NB4 (cell line): ENCODE measurements at places on chromosomes 12 and 14.

GRCh38 chr14:99075771-99076375 lies 196.1 kb downstream of the BCL11B start:
- peak; percentile 88 for DNase-seq

DNA sequence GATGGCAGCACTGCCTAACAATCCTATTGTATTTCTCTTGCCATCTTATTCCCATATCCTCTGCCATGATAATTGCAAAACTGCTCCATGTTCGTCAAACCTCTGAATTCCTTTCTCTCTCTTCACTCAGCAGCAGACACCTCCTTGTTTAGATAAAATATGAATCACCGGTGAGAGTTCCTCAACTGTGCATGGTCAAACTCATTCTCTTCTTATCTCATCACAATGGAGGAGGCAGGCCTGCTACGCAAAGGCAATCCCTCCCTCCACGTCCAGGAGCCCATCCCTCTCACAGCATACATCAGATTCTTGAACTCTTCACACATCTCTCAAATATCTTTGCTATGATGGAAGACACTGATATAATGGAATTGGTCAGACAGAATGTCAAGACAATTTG lies 90.1 kb upstream of the DAAM1 start:
- no peak for DNase-seq

GRCh38 chr14:58805605-58806409 lies 168.0 kb downstream of the DACT1 start:
- DNase-seq, result no peak

DNA sequence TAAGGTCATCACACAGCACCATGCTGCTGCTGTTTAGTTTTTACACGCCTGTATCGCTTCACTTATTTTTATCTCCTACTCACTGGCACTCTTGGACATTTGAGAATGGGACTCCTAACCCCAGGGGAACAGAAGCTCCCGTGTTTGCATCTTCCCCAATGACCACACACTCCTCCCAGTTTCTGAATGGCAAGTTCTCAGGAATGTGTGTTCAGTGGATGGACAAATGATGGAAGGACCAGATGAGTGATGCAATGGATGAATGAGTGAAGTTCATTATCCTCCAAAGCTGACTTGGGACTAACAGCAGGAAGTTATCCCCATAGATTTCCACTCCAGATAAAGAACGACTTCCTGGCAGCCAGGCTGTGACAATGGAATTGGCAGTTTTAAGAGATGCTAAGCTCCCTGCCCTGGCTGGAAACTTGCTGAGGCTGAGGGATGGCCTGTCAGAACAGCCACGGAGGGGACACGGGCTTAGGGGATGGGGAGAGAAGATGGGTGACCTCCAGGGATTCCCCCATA lies 231.5 kb downstream of the SLC15A4 start:
- DNase-seq, result no peak

DNA sequence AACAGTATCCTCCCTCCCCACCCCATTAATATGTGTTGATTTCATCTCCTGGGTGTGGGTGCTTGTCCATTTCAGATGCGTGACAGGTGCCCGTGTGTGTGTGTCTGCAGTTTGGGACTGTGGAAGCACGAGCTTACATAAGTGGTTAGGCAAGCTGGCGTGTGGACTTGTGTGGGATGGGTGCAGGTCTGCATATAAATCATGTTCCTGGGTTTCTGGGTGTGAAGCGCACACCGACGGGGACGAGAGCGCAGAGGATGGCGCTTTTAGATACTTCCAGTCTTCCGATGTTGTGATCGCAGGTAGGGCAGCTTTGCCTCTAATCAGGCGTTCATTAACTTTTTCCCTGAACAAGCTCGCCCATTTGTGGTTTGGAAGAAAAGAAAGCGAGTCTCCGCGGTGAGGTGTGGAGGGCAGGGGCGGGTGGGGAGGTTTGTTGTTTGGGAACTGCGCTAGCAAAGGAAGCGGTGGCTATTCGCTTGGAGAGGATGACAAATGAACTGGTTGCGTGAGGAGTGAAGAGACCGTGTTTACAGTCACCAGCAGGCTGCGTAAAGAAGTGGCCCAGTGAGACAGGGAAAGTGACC lies 865 bp downstream of the RGS6 start:
- DNase-seq, result no peak

GRCh38 chr12:21933656-21934055 lies 7.6 kb downstream of the ABCC9 start:
- no peak for DNase-seq

GRCh38 chr14:26143057-26143456 lies 454.8 kb downstream of the NOVA1 start:
- peak; percentile 6 for DNase-seq

DNA sequence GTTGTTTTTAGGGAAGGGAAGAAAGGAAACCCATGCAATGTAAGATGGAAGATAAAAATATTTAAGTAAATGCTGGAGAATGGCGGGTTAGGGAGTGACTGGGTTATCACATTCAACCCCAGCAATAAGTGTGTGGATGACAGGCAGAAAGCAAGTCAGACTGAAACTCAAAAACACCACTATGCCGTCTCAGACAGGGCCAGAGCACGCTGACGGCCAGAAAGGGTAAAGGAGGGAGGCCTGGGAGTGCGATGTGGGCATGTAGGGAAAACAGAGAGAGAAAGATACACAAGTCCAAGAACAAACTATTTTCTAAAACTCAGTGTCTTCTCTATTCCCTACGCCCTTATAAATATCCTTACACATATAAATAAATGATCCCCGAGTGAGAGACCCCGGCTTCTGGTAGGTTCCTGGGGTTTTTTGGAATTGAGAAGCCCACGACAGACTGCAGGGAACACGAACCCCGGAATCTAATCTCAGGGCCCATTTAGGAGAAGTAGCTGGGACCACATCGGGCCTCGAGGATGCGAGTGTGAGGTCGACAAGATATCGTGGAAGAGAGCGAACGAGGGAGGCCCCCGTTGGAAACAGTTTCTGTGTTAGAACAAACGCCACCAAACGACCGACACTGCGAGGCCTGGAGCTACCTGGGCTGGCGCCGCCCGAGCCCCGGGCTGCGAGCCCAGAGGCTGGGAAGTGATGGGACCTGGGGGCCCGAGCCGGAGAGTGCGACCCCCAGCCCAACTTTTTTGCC lies 735 bp upstream of the OTX2 start:
- no peak for DNase-seq

- DNase-seq, result no peak
Measured at GRCh38 chr14:99192028-99192621, 79.9 kb downstream of the BCL11B start.

GRCh38 chr12:81759190-81760051 lies at the start of gene PPFIA2:
Gene PPFIA2, minus strand, starts transcription at chr12:81759350.
- DNase-seq, result no peak

DNA sequence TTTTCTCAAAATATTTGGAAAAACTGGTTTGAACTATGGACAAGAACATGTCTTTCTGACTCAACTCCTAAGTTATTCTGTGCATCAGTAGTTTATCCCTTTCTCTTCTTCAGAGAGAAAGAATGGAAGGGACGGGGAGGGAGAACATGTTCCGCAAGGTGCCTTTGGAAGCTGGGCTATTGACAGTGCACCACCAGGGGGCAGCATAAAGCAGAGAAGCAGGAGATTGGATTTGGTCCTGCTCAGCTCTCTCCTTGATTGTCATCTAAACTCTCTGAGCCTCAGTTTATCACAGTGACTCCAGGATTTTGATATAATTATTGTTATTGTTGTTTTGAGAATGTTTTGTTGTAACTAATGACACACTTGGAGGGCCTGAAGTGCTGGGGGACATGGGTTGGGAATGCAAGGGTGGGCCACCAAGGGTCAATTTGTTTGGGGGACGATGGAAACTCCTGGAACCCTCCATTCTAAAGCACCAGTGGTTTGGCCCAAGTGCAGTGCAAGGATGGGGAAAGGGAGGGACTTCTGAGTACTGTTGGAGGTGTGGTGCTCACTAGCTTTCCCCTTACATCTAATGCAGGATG lies 45.3 kb upstream of the ANO6 start:
- DNase-seq, result peak; percentile 81

DNA sequence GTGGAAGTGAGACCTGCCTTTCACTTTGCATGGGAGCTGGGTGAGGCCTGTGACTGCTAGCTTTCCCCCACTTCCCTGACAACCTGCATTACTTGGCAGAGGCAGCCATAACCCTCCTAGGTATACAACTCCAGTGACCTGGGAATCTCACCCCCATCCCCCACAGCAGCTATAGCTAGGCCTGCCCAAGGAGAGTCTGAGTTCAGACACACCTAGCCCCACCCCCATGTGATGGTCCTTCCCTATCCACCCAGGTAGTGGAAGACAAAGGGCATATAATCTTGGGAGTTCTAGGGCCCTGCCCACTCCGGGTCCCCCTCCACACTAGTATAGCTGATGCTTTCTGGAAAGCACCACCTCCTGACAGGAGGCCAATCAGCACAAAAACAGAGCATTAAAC lies 6.3 kb upstream of the STRAP start:
- no peak for DNase-seq
